ENCODE measurements at places on chromosomes 13 and 19.
A peak's percentile ranks its signal among the peaks of the same experiment; 100 is the strongest.

- DNase-seq = no peak
Observed at GRCh38 chr13:111470933-111471332, 150.5 kb downstream of the TEX29 start.

DNA sequence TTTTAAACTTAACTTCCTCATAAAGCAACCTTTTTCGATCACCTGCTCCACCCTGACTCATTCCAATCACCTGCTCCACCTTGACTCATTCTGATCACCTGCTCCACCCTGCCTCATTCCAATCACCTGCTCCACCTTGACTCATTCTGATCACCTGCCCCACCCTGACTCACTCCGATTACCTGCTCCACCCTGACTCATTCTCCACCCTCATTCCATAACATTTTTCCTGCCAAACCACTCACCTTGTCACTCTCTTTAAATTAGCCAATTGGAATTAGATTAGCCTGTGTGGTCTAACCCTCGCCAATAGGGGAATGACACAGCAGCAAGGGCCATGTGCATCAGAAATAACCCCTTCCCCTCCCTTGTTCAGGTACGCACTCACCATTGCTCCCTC is 31.9 kb upstream of the ZNF83 start:
- no peak for DNase-seq

- no peak for DNase-seq
Observed at GRCh38 chr13:47661076-47661475, 340.0 kb downstream of the SUCLA2 start.

DNA sequence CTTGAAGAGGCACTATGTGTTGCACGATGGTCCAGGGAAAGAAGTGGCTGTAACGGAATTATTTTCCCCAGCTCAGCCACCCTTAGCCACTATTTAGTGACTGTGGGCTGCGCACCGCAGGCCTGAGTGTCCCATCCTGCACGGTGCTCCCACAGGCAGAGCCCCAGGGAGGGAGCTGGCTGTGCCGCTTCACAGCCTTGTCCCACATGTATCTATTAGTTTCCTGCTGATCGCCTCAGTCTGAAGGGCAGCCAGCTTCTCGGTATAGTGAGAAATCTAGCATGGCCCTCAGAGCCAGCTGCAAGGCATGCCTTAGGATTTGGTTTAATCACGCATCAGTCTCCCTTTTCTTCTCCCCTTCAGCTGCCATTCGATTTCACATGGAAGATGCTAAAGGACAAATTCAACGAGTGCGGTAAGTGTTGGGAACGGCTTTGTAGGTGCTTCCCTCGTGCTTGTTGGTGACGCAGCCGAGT is 15.7 kb downstream of the PRAM1 start:
- no peak for DNase-seq

GRCh38 chr13:89204435-89204834 is 1533.3 kb downstream of the SLITRK5 start:
- DNase-seq = no peak

GRCh38 chr19:1744822-1745563 is 8.3 kb upstream of the ONECUT3 start:
- no peak for DNase-seq

DNA sequence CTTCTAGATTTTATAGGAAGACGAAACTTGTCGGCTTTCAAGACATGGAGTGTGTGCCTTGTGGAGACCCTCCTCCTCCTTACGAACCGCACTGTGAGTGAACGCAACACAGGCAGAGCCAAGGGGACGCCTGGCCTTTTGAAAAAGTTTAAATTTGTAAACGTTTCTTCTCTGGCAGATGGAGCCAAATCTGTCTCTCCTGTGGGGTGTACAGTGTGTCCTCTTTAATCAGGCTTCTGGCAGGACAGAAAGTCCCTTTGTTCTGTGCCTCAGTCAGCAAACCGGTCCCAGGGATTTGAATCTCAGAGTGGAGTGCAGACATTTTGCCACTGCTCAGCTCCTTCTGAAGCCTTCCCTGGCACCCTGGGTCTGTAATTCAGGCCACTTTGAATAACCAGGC is 56.5 kb downstream of the TNFRSF19 start:
- DNase-seq = no peak

DNA sequence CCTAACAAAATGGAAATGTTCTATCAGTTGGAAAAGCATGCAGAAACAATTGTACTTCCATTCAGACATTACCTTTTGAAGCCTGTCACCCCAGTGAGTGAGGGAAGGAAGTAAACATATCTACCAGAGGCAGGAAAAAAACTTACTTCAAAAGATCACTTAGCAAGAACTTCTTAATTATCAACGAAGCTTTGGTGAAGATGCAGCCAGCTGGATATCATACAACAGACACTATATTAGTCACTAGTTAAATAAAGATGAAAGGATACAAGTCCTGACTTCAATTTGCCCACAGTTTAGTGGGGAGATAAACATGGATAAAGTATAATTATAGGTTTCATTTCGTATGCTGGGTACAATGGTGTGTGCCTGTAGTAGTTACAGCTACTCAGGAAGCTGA is 148.8 kb downstream of the TNFRSF19 start:
- DNase-seq = no peak

DNA sequence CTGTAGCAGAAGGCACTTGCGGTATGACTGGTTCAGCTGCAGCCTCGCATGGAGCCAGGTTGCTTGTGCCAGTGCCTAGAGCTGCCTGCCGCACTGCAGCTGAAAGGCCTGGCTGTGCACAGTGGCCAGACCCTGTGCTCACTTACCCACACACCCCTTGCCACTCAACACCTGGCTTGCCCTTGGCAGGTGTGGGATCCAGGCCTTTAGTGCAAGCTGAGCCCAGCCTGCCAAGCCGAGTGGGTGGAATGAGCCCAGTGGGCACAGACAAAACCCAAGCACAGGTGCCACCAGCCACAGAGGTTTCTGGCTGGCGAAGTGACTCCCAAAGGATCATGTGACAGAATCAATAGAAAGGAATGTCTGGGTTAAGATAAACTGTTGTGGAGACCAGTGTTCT is 19.5 kb downstream of the LIG4 start:
- no peak for DNase-seq

GRCh38 chr19:44627631-44628030 is 14.3 kb downstream of the IGSF23 start:
- no peak for DNase-seq

GRCh38 chr19:34118879-34119748 is 53.2 kb upstream of the LSM14A start:
- no peak for DNase-seq

DNA sequence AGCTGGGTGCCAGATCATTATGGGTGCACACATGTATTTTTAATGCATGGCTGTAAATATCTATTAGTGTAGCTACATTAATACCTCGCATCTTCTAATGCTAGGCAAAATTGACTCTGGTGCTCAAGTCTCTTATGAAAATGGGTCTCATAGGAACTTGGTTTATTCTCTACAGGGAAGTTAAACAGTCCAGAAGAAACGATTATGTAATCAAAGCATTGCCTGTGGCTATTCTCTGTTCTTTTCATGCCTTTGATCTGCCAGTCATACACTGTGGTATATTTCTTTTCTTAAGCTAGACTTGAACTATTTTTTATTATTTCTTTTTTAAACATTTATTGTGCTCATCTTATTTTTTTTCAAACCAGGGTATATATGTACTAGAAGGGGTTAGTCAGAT is 1015.0 kb downstream of the SLITRK1 start:
- DNase-seq = no peak

DNA sequence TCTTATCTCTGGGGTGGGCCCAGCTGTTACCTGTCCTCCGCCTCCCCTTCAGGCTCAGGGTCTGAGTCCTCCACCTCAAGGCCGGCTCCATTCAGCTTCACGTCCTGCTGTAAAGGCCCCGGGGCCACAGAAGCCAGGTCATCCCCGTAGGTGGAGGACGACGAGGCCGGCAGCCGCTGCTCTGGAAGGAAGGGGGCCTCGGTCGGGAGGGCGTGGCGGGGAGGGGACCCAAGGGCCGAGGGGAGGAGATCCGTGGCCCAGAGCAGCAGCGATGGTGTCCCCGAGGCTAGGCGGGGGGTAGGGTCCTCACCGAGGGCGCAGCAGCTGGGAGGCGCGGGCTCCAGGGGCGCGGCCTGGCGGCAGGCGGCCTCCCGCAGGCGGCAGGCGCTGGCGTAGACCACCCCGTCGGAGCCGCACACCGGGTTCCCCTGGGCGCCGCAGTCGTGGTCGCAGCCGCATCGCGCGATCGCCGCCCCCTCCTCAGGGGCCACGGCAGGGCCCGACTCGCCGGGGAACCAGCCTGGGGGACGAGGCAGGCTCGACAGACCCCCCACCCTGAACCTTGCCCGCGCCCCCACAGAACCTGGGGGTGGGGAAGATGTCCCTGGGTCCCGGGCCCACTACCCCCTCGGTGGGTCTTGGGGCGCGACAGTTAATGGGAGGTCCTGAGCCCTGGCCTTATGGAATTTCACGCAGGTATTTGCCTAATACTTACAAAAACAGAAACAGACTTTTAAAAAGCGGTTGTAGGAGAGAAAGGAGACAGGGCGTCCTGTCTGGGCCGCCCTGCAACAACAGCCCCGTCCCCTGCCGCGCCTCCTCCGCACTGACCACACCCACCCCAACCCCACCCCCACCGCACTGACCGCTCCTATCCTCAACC is 7.6 kb downstream of the F2RL3 start:
- DNase-seq = no peak

- DNase-seq = no peak
Observed at GRCh38 chr13:83281654-83282053, 600.6 kb downstream of the SLITRK1 start.

GRCh38 chr13:34044041-34044440 is 226.1 kb downstream of the RFC3 start:
- DNase-seq = no peak

- DNase-seq = no peak
Observed at GRCh38 chr13:101773062-101773461, 320.6 kb downstream of the ITGBL1 start.

DNA sequence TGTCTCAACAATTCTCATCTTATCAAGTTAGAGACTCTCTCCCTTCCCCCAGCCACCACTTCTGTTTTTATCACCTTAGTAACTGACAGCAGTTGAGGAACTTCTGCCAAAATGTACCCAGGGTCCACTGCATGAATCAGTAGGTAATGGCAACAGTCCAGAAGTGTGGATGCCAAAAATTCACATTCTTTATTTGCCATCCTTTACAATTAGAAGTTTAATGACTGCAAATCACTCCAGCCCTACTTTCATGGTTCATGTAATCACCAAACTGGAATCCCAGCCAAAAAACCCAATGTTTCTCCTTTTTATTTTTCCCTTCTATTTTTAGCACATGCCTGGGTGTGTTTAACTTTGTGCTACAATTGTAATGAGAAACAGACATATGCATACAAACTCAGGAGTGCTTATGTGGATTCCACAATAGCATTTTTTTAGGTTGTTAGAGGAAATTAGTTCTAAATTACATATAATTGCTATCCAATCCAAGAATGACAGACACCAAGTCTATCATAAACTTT is 243.5 kb downstream of the RGCC start:
- DNase-seq = no peak

DNA sequence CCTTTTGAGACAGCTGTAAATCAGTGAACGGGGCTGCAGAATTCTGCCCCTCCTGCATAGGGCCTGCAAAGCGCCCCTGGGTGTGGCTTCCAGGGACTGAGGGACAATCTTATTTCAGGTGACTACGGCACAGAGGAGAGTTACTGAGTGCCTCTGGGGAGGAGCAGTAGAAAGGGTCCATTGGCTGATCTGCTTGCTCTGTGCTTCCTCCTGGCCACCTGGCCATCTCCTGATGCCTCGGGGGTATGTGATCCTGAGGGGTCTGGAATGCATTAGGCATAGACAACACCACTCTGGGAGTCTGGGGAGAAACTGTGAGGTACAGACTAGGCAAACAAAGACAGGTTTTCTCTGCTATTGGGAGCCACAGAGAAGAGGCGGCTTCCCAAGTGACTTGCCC is 2.8 kb downstream of the KCTD15 start:
- no peak for DNase-seq

DNA sequence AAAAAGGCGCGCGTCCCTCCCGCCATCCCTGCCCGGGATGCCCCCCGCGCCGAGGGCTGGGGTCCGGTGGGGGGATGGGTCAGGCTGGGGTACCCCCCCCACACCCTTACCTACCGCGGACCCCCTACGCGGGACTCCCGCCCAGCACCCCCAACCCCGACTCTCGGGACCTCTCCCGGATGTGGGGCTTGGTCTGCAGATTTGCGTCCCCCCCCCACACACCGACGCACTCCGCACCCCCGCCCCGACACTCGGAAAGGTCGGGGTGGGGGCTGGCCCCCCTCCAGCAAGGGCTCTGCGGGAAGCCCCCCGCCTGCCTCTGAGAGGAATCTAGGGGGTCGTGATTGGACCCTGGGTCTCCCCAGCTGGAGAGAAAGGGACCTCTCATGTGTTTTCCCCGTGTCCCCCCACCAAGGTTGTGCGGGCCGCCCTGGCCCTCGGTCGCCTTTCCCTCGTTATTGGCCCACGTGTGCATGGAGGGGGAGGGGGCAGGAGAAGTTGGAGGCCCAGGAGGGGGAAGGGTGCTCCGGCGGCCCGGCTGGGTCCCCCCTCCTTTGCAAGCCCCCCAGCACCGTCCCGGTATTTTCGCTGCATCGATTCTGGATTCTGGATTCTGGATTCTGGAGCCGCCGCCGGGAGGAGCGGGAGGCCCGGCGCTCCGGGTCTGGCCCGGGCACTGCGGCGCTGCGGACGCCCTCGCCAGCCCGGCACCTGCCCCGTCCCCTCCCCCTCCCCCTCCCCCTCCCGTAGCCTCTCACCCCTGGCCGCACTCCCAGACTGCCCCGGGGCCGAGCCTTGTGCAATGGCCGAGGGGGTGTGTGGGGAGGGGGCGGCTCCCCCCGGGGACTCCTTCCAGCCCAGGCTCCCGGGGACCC is 607 bp downstream of the NFIC start:
- DNase-seq = peak; percentile 51

- DNase-seq = no peak
Observed at GRCh38 chr13:77896536-77896935, 22.1 kb downstream of the EDNRB start.

DNA sequence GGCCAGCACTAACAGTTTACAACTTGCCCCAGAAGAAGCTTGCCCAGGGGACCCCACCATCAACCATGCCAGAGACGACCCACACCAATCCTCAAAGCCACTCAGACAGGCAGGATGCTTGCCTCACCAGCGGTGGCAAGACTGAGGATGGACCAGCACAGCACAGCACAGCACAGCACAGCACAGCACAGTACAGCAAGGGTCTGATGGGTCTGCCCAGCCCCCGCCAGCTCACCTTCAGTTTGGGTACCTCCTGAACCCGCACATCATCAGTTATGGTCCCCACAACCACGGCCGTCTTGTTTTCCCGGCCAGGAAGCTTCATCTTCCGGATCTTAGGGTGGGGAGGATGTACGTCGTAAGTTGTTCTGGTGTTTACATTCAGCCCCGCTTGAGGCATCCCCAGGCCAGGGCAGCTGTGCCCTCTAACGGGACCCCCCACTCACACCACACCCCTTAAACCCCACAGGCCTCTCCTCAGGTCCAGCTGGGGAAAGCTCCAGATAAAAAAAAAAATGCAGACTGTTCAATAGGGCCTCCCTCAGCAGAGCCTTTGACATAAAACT is 1.7 kb upstream of the FAM83E start:
- DNase-seq = no peak

- DNase-seq = peak; percentile 35
Observed at GRCh38 chr13:111658145-111659100, 338.0 kb downstream of the TEX29 start.

GRCh38 chr13:75945841-75946482 is 309.8 kb downstream of the LMO7 start:
- no peak for DNase-seq

GRCh38 chr13:42792154-42792553 is 10.8 kb downstream of the FAM216B start:
- no peak for DNase-seq
